Fibroblast of villous mesenchyme (primary cell): ENCODE measurements at places on chromosomes 16 and 17. TPM values are rescaled to one million over a fixed set of nuclear protein-coding genes. Genes with fewer than 3 reads are reported as not detected.
A peak's percentile ranks its signal among the peaks of the same experiment; 100 is the strongest.

- DNase-seq = peak; percentile 88
Measured at GRCh38 chr16:2513405-2514332, at the start of gene ATP6V0C. TSS of gene ATP6V0C (plus strand) at chr16:2513952. CDS start at chr16:2514104, 152 bp downstream.

DNA sequence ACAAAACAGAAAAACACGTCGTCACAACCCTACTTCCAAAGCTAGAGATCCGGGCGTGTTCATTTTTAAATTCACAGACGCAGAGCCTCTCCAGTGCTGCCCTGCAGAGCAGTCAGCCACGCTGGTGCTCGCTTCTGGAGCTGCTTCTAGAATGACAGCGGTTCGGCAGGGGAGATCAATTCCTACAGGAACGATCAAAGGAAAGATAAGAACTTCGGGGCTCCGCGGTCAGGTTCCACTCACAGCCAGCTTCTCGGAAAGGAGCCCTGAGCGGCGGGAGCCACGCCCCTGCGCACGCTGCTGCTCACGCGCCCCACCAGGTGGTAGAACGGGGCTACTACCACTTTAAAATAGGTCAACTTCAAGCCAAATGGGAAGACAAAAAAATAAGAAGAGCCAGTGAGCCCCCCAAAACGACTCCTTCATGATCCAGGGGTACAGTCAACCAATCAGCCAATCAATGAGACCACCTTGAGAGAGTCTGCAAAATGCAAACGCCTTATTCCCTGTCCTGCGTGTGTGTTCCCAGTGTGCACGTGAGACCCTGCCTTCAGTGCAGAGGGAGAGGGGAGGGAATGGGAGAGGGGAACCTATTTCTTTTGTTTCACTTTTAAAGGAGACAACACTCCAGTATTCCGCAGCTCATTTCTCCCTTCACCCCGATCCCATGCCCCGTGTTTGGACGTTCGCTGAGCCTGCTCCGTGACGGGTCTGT, 209.7 kb downstream of the RBFOX3 start:
- peak; percentile 50 for DNase-seq

DNA sequence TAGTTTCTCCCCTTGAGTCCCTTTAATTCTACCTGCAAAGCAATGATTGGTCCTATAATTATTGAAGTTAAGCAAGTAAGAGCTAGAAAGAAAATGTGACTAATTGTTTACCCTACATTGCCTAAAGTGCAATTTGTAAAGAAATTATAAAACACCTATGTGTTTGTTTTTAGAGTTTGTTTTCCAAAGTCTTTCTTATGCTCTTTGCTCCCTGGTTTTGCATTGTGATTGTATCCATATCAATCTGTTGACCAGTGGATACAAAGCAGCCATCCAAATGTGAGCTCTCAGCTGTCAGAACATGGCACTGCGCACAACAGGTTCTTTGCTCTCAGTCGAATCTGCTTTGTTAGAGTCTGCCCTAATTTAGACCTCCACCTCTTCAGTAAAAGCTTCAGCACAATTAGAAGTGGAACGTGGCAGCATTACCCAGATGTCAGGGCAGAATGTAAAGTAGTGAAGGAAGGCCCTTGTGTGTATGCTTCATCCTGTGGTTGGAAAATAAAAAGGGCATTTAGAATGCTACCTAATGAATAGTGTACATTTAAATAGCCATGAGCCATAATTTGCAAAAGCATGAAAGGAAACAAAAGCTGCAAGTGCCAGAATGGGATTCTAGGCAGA, 70.5 kb downstream of the AATF start:
- no peak for DNase-seq

- no peak for DNase-seq
Measured at GRCh38 chr17:62611728-62612127, 15.7 kb upstream of the MRC2 start.

DNA sequence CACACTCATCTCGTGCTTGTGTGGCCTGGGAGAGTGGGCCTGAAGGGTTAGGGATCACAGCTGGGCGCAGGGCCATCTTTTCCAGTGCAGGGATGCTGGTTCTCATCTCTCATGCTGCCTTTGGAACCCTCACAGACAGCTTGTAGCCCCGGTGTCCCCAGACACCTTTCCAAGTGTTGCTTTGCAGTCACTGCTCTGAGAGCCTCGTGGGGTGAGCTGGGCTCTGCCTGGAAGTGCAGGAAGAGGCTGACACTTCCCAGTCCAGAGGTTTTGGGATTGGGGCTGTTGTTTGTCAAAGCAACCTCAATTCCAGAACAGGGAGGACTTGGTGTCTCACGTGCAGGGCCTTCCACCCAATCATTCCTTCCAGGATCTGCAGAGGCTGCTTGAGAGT, 28.2 kb downstream of the TBX4 start:
- DNase-seq = no peak

DNA sequence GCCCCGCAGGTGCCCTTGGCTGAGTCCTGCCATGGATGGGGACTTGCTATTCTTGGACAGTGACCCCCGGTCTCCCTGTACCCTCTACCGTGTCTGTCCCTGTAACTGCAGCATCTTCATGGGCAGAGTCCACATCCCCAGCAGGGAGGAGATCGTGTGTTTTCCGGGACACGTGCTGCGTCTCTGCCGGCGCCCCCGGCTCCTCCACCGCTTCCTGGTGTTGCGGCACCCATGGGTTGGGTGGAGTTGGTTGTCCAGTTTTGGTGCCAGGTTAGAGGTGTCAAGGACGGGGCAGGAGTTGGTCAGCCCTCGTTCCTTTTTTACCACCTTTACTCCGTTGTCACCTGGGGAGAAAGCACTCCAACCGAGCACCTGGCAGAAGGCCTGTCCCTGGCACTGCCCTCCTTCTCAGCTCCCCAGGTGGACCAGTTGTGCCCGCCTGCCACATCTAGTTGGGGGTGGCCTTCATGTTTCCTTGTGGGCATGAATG, 20.0 kb downstream of the BAIAP2 start:
- DNase-seq = no peak

- DNase-seq = no peak
Measured at GRCh38 chr17:81045590-81046095, 10.7 kb downstream of the BAIAP2 start.

- DNase-seq = no peak
Measured at GRCh38 chr17:50148226-50149090, 2.0 kb downstream of the PPP1R9B start.

GRCh38 chr17:10197721-10198508, 491 bp downstream of the GAS7 start:
- no peak for DNase-seq

GRCh38 chr16:764848-765487, 4.4 kb downstream of the MSLN start:
- no peak for DNase-seq

- no peak for DNase-seq
Measured at GRCh38 chr17:28381141-28381825, 9.8 kb downstream of the SARM1 start.

DNA sequence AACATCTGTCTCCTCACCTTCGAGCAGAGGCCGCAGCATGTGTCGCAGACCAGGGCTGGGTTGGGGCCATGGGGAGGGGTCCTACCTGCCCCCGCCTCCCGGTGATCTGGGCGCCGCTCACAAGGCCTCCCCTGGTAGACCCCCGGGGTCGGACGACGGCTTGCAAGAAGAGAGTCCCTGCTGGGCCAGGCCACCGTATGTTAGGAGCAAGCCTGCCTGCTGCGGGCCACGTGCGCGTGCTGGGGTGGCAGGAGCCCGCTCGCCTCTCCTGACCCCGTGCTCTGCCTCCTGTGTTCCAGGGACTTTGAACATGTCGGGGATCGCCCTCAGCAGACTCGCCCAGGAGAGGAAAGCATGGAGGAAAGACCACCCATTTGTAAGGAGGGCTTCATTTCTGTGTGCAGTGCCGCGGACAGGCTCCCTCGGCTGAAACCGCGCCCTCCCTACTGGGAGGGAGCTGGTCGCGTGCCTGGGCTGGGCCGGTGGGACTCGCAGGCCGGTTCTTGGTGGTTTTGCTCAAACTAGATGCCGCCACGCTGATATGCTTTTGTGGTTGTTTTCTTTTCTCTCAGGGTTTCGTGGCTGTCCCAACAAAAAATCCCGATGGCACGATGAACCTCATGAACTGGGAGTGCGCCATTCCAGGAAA, 4.4 kb downstream of the UBE2I start:
- DNase-seq = no peak

DNA sequence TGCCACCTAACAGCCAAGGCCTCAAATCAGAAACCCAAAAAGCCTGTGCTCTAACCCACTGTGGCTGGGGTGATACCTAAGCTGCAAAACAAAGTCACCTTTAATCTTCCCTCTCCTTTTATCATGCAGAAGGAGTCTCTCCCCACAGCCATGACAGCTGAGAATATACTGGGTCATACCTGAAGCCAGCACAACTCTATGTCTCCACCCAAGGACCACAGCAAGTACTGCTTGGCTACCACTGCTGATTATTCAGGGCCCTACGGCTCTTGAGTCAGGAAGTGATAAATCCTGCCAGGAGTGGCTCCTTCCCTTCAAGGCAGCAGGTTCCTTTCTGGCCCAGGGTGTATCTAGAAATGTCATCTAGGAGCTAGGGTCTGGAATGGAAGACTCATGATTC, 151.5 kb upstream of the TOM1L1 start:
- DNase-seq = no peak

DNA sequence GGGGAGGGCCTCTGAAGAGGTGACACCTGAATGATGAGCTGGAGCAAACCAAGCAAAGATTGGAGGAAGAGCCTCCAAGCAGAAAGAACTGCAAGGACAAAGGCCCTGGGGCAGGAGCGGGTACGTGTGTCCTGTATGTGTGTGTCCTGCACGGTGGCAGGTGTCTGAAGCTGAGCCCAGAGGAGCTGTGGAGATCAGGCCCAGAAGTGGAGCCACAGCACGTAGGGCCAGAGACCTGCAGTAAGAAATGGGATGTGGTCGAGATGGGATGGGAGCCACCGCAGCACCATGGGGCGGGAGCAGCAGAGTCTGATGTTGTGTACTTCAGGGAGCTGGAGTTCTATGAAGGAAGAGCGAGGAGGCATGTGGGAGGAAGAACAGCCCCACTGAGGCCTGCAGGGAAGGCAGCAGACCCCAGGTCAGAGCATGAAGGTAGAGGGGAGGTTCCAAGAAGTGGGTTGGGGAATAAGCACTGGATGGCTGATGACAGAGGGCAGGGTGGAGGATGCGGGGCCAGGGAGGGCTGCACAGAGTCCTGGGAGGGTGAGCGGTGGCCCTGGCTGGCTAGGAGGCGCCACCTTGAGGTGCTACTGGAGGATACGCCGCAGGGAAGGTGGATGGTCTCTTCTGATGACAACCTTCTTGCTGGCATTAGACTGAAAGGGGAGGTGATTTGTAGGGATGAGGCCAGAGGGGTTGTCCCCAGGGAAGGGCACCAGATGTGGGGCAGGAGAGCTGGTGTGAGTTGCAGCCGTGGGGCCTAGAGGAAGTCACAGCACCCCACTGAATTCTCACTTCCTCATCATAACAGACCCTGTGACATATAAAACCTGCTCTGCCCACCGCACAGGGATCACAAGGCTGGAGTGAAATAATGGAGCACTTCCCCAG, 10.6 kb upstream of the CETP start:
- DNase-seq = peak; percentile 56

DNA sequence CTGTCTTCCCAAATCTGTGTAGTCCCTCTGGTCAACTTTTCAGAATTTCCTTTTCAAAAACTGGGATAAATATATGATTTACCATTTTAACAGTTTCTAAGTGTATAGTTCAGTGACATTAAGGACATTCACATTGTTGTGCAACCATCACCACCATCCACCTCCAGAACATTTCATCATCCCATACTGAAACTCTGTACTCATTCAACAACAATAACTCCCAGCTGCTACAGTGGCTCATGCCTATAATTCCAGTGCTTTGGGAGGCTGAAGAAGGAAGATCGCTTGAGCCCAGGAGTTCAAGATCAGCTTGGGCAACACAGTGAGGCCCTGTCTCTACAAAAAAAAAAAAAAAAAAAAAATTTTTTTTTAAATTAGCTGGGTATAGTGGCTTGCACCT, 131.0 kb downstream of the AATF start:
- peak; percentile 78 for DNase-seq

- DNase-seq = no peak
Measured at GRCh38 chr17:6706996-6707395, 6.2 kb downstream of the SLC13A5 start.

DNA sequence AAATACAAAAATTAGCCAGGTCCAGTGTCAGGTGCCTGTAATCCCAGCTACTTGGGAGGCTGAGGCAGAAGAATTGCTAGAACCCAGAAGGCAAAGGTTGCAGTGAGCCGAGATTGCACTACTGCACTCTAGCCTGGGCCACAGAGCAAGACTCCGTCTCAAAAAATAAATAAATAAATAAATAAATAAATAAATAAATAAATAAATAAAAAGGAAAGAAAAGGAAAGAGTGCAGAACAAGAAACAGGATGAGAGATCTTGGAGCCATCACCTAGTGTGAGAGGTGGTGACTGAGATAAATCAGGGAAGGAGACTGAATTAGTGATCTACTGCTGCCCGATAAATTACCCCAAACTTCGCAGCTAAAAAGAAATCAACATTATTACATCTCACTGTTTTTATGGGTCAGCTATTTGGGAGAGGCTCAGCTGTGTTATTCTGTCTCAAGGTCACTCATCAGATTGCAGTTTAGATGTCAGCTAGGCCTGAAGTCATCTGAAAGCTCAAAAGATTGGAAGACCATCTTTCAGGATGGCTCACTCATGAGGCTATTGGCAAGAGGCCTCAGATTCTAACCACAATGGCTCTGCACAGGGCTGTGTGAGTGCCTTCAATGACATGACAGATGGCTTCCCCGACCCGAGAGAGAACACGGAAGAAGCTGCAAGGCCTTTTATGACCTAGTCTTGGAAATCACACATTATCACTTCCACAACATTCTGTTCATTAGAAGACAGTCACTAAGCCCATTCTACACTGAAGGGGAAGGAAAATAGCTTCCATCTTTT, 66.4 kb downstream of the CMC2 start:
- DNase-seq = no peak

DNA sequence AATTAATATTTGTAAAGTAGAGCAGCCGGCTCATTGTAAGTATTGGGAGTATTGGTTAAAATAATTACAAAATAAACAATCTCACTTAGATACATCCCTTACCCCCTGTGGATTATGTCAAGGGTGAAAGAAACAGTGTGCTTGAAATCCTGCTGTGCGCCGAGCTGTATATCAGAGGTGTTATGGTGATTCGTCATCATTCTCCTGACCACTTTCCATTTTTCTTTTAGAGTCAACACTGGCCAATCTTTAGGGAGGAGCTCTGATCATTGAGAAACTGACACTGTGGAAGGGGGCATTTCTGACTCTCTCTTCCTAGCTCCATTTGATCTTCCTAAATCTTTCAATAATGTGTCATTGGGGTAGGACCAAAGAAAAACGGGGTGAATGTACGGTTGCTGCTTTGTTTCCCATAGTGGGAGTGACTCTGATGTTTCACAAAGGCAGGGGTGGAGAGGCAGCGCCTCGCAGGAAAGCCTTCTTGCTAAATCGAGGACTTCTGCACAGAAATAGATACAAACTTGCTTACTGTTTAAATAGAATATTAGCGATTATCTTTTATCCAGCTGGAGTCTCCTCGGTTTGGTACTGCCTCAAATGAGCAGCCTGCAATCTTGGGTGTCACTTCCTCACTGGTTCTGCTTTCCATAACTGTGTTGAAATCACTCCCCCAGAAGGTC, 123.4 kb downstream of the PRKCB start:
- DNase-seq = no peak

SCGB1C2 gene
- total RNA-seq = not detected in 2 replicates

PRSS8 gene
- total RNA-seq = under 0.01 TPM in 1 of 2 replicates, not detected in the other

FBXO39 gene
- under 0.01 and 0.32 TPM in 2 replicates for total RNA-seq

BFAR gene
- 97.0 and 111 TPM in 2 replicates for total RNA-seq
